ENCODE measurements at places on chromosomes 13 and 19.

DNA sequence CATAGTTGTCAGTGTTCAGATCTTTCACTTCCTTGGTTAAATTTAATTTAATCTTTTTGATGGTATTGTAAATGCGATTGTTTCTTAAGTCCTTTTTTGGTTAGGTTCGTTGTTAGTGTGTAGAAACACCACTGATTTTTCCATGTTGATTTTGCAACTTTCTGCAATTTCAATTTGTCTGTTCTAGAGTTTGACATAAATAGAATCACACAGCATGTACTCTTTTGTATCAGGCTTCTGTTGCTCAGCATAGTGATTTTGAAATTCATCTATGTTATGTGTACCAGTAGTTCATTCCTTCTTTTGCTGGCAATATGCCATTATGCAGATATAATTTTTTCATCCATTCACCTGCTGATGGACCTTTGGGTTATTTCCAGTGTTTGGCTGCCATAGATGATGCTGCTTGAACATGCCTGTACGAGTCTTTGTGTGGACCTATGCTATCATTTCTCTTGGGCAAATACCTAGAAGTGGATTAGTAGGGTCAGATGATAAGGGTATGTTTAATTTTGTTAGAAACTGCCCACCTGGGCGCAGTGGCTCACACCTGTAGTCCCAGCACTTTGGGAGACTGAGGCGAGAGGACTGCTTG is 33.1 kb downstream of the BICRA start:
- DNase-seq = no peak

DNA sequence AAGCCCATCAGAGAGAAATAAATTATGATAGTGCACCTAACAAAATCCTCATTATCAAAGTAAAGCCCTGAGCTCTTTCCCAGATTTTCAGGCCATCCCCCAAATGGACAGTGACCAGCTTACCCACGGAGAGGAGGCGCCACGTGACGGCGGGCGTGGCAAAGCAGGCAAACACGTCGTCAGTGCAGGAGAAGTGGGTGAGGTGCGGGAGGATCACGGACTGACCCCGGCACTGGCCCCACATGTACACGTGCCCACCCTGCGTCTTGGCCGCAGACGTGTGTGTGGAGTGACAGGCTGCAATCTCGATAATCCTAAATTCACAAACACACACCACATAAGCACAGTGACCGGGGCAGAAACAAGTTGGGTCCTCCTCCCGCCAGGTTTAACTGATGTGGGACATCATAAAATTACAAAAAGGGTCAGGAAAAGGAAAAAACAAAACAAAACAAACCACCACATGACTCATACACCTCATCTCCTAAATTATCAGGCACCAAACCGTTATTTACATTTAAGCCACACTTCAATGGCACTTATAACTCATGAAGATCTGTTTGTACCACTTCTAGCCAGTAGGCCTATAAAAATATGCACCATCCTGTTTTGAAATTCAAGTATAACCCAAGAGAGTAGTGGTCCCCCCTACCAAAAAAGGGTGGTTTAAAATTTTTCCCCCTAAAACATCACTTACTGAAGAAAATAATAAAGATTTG is 30.1 kb downstream of the RCBTB2 start:
- no peak for DNase-seq

- no peak for DNase-seq
These were observed 210.8 kb downstream of the DCT start for GRCh38 chr13:94268661-94269060.

DNA sequence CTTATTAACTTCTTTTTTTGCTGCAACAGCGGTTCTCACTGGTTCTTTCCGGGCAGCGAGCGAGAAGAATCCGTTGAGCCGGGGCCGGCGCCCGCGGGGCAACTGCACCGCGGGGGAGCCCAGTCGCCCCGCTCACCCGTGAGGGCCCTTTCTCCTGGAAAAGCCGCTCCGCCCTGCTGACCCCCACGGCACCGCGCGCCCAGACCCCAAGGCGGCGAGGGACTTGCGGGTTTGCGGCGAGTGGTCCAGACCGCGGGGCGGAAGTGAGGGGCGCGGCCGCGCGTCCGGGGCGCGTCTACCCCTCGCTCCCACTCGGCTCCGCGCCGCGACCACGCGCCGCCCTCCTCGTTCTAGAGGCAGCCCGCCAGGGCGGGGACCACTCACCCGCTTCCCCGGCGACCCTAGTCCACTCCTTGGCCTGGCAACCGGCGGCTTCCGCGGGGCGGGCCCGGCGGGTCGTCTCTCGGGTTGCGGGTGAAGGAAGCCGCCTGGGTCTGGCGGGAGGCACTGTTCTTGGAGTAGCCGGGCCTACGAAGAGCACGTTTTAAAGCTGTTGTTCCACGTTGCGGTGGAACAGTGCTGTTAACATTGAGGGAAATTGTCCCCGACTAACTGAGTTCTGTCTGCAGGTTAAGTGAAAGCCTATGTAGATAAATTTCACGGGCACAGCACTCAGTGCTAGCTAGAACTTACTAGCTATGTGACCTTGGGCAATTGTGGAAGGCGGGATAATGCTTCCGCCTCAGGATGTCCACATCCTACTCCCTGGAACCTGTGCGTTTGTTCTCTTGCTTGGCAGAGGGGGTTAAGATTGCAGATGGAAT is at the start of gene NEK3:
NEK3 (minus strand) TSS at position 439 of the 824 bp plus-strand sequence. CDS start 3,406 bp downstream, outside the sequence.
- no peak for DNase-seq

- no peak for DNase-seq
These were observed 978 bp downstream of the ERICH4 start for GRCh38 chr19:41443813-41444455.

DNA sequence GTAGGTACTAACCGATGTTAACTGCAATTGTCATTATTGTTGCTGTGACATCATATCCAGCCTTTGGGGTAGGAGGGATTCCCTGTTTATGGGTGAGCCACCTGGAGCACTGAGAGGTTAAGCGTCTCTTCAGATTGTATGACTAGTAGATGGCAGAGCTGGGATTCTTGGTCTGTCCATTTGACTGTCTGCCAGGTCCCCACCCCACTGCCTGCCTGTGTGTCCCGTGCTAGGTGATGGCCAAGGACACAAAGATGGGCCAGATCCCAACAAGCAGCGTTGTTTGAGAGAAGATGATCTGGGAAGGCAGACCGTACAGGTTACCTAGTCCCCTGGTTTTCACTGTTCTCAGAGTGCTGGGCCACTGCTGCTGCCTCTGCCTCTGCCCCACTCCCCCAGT is 16.6 kb downstream of the PPP2R1A start:
- no peak for DNase-seq

- no peak for DNase-seq
These were observed 15.4 kb downstream of the MED26 start for GRCh38 chr19:16612636-16613035.

DNA sequence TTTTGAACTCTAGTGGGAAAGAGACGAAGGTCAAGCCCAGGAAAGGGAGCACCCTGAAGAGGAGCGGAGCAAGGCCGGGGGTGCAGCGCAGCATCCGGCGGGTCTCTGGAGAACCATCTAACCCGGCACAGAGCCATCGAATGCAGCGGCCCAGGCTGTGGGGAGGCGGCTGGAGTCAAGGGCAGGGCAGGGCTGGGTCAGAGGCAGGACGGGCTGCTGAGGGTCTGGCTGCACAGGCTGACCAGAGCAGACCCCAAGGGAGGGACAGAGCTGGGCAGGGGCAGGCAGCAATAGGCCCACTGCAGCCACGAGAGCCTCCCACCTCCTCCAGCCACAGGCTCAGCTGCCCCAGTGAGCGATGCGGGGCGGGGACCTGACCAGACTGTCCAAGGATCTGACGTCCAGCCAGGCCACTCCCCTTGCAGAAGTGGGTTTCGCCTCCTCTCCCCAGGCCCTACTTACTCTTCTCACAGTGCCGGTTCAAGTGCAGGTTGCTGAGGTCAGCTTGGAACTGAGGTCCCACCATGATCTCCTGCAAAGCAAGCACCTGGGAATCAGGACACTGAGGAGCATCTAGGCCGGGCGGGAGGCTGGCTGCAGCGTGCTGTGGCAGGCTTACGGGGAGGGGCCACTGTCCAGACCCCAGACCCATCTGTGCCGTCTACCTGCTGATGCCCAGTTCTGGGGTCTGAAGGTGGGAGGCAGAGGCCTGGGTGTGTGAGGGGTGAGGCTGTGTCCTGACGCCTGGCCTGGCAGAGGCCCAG is 19.2 kb downstream of the MIER2 start:
- no peak for DNase-seq

DNA sequence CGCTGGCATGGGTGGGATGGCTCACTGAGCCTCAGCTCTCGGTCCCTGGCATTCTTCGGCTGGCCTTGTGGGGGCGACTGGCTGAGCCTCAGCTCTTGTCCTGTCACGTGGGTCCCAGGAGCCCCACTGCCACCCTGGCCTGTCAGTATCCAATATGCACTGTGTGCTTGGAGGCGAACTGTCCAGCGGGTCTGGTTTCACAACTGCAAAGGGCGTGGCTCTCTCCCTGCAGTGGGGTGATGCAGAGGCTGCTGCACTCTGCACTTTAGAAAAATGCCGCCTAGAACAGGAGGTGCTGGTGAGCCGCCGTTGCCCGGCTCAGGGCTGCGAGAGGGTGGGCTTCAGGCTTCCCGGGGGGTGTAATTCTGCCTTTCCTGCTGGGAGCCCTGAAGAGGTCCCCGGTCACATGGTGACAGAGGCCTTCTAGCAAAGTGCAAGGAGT is 17.0 kb upstream of the TMEM255B start:
- no peak for DNase-seq

- DNase-seq = no peak
These were observed 145.3 kb downstream of the PAN3 start for GRCh38 chr13:28283600-28283999.

GRCh38 chr13:96991072-96991471 is 3.2 kb downstream of the OXGR1 start:
- no peak for DNase-seq

DNA sequence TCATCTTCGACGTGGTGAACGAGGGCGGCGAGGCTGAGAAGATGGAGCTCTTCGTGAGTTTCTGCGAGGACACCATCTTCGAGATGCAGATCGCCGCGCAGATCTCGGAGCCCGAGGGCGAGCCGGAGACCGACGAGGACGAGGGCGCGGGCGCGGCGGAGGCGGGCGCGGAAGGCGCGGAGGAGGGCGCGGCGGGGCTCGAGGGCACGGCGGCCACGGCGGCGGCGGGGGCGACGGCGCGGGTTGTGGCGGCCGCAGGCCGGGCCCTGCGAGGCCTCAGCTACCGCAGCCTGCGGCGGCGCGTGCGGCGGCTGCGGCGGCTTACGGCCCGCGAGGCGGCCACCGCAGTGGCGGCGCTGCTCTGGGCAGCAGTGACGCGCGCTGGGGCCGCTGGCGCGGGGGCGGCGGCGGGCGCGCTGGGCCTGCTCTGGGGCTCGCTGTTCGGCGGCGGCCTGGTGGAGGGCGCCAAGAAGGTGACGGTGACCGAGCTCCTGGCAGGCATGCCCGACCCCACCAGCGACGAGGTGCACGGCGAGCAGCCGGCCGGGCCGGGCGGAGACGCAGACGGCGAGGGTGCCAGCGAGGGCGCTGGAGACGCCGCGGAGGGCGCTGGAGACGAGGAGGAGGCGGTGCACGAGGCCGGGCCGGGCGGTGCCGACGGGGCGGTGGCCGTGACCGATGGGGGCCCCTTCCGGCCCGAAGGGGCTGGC is 52.6 kb downstream of the MAP4K1 start:
- DNase-seq = no peak

DNA sequence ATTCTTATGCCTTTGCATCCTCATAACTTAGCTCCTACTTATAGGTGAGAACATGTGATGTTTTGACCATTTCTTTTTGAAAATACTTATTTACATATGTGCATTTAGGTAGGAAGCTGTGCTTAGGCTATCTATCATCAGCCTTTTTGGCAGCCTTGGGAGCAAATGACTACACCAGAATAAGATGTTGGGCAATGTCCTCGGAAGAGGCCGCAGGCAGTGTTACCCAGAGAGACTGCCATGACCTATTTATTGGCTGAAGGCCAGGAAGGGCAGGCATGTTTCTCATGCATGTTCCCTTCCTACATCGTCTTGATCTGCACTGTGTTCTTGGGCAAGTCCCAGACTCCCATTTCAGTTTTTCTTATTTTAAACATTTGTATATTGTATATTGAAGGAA is 122.3 kb downstream of the B3GLCT start:
- no peak for DNase-seq

- no peak for DNase-seq
These were observed 126.1 kb upstream of the KL start for GRCh38 chr13:32889986-32890565.

DNA sequence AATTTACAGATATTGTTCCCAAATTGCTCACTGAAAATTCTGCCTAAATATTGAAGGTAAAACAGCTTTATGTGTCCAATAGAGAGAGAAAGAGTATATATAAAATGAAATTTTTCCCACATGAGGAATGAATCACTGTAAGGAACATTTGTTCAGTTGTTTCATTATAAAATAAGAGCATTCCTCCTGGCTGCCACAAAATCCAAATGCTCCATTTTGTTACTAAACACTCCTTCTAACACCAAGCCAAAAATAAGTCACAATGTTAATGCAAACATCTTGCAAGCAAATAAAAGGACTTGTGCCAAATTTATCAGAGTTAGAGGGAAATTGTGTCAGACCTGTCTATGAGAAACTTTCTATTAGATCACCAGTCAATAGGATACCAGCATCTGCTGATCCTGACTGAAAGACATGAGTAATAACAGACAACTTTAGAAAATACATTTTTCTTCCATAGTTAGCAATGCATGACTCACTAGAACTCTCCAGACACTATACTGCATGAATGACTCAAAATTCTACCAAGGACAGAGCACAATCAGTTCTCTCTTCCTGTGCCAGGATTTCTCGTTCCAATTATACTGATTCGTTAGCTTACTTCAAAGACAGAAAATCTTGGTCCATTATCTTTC is 83.5 kb upstream of the FNDC3A start:
- DNase-seq = no peak

DNA sequence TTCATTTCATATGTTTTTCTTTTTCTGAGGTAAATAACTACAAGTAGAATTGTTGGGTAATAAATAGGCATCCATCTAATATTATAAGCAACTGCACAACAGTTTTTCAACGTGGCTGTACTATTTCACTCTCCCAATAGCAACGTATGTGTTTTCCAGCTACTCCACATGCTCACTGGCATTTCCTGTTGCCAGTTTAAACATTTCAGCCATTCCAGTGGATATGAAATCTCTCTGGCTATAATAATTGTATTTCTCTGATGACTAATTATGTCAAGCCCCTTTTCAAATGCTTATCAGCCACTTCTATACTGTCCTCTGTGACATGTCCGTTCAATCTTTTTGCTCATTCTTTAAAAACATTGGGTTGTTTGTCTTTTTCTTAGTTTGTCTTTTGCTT is 26.8 kb upstream of the ALOX5AP start:
- no peak for DNase-seq

GRCh38 chr13:110431425-110432294 is 124.6 kb downstream of the COL4A2 start:
- DNase-seq = no peak

All from epithelial cell of proximal tubule (primary cell).